ENCODE measurements at places on chromosomes 5 and 9. TPM values are rescaled to one million over a fixed set of nuclear protein-coding genes. Genes with fewer than 3 reads are reported as not detected.

- no peak overlapping the region for H3K4me3 ChIP-seq
- no peaks in the 10 kb centered on the region for H3K4me1 ChIP-seq
- H3K27me3 ChIP-seq = no peaks in the 10 kb centered on the region
- H3K36me3 ChIP-seq = no peaks in the 10 kb centered on the region
These were observed 22.7 kb downstream of the TRIM36 start for GRCh38 chr5:115147052-115147451.

Gene BAG1
- 113 TPM for total RNA-seq

Gene NR5A1
- not detected for total RNA-seq

Gene CTXN3
- total RNA-seq = not detected

- DNase-seq = no peak
- peak overlapping the region; percentile 95 for H3K27ac ChIP-seq
- H3K4me1 ChIP-seq = peaks cover 77% of the 10 kb centered on the region
- peaks cover 9% of the 10 kb centered on the region for H3K36me3 ChIP-seq
- no peaks in the 10 kb centered on the region for H3K27me3 ChIP-seq
These were observed 2.4 kb downstream of the ANXA6 start for GRCh38 chr5:151154931-151155774.

Data from esophagus muscularis mucosa (tissue), 4 donors.